CD4-positive, alpha-beta T cell treated with Interleukin-17A for 4 hours (primary cell): ENCODE measurements at places on chromosomes 3 and 15.

- DNase-seq: no peak
Observed at GRCh38 chr15:74172701-74173379, 670 bp upstream of the ISLR start.

GRCh38 chr3:168876346-168877035 is 780.8 kb upstream of the GOLIM4 start:
- DNase-seq: no peak

DNA sequence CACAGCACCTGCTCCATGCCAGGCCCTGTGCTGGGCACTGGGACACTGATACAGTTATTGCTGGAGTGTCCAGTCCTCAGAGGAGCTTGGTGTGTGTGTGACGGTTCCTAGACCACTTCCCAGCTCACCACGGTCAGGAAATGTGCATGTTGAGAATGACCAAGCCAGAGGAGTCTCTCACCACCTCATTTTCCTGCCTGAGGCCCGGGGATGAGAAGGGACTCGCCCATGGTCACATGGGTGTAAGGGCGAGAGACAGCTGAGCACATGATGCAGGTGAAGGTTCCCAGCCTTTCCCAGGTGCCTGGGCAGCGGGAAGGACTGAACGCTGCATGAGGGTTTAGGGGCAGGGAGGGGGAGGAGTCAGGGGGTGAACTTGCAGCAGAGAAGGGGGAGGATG is 180.9 kb upstream of the TLE3 start:
- DNase-seq: no peak

DNA sequence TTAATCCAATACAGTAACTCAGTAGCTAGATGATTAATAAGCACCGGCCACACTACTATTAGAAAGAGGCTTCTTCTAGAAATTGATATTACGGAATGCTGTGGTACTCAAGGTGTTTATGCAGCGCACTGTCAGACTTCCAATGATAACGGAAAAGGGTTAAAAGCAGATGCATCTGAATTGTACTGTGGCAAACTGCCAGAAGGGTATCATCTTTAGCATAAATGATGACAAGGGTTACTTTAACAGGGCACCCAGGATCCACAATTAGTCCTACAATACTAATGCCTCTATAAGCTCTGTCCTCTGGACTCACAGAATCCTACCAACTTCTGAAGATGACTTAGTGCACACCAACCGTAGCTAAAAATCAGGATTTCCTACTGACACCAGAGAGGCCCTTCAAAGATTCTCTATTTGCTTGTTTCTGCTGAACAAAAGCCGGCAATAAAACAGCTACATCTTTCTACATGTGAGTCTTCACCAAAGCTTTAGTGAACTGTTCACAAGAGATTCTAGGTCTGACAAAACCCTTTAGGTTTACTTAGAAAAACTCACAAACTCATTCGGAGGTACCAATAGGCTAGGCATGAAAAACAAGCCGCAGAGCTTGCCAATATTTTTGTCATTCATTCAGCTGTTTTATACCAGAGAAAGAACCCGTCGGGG is 7.1 kb downstream of the SATB1 start:
- DNase-seq: no peak

- no peak for DNase-seq
Observed at GRCh38 chr15:67117370-67117769, 52.0 kb downstream of the SMAD3 start.
